ENCODE measurements at places on chromosomes 5 and 9.
A peak's percentile ranks its signal among the peaks of the same experiment; 100 is the strongest.

DNA sequence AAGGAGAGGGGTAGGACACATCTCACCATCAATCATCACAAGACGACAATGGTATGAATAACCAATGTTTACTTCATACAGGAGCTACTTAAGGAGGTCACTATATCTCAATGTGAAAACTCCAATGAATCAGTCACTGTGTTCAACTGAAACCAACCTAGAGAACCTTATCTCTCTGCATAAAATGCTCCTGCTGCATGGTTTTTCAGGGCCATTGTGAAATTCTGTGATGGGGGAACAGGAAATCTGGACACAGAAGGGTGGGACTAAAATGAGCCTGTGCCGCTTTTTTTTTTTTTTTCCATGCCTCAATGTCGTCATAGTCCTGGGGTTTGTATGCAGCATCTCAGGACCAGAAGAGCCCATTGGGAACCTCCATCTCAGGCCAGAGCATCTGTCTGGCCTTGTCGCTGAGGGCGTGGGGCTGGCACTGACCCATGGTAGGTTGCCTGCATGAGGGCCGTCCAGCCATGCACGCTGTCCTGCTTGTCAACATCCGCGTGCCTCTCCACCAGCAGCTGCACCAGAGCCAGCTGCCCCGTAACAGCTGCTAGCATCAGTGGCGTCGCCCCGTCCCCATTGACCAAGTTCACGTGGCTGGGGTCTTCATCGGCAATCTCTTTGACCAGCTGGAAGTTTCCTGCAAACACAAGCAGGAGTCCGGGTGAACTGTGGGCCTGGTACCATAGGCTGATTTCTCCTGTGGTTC is 12.7 kb downstream of the ANKS6 start:
- H3K36me3 ChIP-seq: no peaks in the 10 kb centered on the region
- H3K4me1 ChIP-seq: no peaks in the 10 kb centered on the region
- no peak overlapping the region for H3K27ac ChIP-seq
- no peak overlapping the region for H3K4me3 ChIP-seq

GRCh38 chr5:53343187-53343586 is 137.2 kb upstream of the FST start:
- H3K27me3 ChIP-seq: peaks cover 3% of the 10 kb centered on the region
- no peaks in the 10 kb centered on the region for H3K4me1 ChIP-seq
- H3K36me3 ChIP-seq: no peaks in the 10 kb centered on the region
- DNase-seq: no peak

GRCh38 chr9:105967797-105968196 is 273.5 kb downstream of the TMEM38B start:
- H3K27ac ChIP-seq: no peak overlapping the region
- H3K27me3 ChIP-seq: peaks cover 2% of the 10 kb centered on the region
- no peak for DNase-seq
- no peaks in the 10 kb centered on the region for H3K36me3 ChIP-seq

DNA sequence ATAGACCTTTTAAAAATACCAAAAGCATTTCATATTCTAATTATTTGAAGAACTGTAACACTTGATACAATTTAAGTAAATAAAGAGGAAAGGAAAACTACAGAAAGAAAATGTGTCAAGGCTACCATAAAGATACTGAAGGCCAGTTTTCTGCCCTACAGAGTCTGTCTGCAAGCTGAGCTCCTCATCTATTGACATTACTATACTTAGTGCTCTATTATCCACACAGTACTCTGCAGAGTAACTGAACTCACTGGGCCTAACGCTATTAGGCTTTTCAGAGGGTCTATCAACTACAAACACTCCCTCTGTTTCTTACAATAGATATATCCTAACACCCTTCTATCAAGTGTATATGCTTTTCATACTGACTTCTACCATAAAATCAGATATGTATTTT is 57.1 kb upstream of the SUSD1 start:
- no peak overlapping the region for H3K27ac ChIP-seq
- peaks cover 23% of the 10 kb centered on the region for H3K36me3 ChIP-seq
- peaks cover 7% of the 10 kb centered on the region for H3K4me1 ChIP-seq

GRCh38 chr9:71270554-71270953 is 149.1 kb upstream of the TRPM3 start:
- DNase-seq: no peak
- no peak overlapping the region for H3K4me3 ChIP-seq
- H3K36me3 ChIP-seq: no peaks in the 10 kb centered on the region
- no peak overlapping the region for H3K27ac ChIP-seq
- H3K27me3 ChIP-seq: no peaks in the 10 kb centered on the region

DNA sequence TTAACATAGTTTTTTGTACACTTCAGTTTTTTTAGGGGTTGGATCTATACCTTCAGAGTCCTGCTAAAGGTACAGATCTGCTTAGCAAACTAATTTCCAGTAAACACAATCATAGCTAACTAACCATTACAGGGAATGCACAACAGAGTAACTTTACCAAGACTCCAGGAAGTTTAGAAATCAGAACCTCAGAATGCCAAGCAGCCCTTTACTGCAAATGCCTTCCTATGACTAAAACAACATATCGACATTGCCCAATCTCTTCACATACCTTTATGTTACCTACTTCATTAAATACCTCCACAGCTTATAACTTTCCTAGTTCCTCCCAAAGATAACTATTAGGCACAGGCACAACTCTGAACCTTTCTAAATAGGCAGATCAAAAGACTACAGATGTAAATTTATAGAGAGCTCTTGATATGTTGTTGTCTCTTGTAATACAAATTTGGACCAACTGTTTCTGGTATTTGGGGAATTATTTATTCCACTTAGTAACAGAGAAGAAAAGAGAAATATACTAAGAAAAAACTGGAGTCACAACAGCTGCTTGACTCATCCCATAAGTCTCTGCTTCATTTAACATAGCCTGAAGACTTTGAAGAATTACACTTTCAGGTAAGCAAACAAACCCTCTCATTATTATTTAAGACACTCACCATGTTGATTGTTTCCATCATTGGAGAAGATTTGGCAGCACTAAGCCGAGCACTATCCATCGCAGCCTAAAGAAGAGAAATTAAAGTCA is 46.0 kb upstream of the OR2K2 start:
- no peak overlapping the region for H3K4me3 ChIP-seq
- peaks cover 56% of the 10 kb centered on the region for H3K36me3 ChIP-seq
- DNase-seq: no peak
- no peaks in the 10 kb centered on the region for H3K4me1 ChIP-seq

DNA sequence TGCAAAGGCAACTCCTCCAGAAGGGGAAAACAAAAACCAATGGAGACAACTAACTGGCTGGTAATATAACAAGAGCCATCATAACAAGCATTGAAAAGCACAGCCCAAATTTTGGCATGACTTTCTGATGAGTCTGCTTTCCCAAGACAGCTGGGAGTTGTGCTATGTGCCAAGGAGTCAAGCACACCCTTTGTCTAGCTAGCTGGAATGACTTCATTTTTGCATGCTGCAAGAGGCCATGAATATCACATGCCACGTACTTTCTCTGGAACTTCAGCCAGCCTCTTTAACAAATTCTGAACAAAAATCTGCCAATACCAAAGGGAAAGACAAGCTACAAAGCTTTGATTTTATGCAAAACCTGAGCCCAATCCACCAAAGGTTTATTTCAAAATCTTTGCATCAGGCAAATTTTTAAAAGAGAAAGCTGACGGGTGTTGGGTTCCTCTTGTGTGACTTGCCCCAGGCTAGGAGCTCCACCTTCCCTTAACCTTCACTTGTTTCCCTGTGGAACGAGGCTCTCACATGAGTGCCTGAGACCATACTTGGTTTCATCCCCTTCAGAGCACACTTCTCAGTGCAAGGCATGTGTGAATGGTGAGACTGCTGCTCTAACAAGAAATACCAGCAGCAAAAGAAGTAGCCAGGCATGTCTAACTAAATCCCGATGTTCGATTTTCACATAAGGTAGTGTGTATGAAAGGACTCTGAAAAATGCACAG is 47.3 kb downstream of the S1PR3 start:
- H3K36me3 ChIP-seq: no peaks in the 10 kb centered on the region
- H3K4me1 ChIP-seq: no peaks in the 10 kb centered on the region
- no peak overlapping the region for H3K4me3 ChIP-seq
- no peak for DNase-seq

DNA sequence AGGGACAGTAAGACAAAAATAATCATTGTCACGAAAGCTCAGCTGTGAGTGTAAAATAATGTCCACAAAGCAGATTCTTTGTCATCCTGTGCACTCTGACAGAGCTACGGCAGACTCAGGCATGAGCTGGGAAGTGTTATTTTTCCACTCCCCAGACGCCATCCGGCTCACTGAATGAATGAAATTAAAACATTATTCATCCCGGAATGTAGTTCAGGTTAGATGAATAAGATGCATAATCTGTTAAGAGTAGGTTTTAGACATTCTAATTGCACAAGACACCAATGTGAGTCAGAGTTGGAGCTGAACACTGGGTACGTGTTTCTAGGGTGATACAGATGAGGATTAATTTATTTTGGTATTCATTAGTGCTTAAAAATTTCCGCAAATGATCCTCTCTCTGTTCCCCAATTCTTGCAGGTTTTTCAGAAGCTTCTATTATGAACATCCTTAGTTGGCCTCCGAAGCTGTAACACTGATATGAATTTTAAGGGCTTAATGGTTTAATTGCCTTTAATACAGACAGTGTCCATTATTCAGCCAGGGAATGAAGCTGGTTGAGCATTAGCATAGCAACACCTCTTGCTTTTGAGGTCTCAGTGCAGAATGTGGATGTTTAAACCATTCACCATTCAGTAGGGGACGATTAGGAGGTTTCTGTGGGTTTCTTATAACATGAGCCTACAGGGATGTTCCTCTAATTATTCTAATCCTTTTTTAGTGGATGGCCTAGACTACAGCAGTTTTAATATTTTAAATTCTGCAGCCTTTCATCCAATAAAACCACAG is 65.6 kb upstream of the FRRS1L start:
- H3K36me3 ChIP-seq: no peaks in the 10 kb centered on the region
- no peak for DNase-seq
- no peaks in the 10 kb centered on the region for H3K4me1 ChIP-seq
- H3K27me3 ChIP-seq: peaks cover 20% of the 10 kb centered on the region
- H3K27ac ChIP-seq: no peak overlapping the region

DNA sequence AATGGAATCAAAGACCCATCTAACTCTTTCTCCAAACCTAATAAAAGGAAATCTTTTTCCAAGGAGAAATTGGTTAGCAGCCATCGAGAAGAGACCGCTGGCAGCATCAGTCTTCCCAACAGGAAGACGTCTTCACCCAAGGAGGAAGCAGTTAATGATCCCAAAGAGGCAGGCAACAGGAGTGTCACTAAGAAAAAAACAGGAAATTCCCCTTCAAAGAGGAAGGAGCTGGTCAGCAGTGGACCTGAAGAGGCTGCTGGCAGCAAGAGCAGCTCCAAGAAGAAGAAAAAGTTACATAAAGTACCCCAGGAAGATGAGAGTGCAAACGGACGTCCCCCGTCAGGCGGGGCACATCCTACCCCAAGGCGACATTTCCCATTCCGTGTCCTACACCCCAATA is 143.7 kb downstream of the ELAVL2 start:
- H3K4me3 ChIP-seq: no peak overlapping the region
- H3K36me3 ChIP-seq: no peaks in the 10 kb centered on the region
- no peaks in the 10 kb centered on the region for H3K27me3 ChIP-seq
- H3K27ac ChIP-seq: no peak overlapping the region
- no peak for DNase-seq

DNA sequence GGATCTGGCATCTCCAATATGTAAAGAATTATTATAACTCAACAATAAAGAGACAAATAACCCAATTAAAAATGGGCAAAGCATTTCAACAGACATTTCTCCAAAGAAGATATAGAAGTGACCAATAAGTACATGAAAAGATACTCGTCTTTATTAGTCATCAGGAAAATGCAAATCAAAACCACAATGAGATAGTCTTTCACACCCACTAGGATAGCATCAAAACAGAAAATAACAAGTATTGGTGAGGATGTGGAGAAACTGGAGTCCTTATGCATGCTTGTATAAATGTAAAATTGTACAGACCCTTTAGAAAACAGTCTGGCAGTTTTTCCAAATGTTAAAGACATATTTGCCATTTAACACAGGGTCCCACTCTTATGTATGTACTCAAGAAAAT is 39.1 kb upstream of the ITGA1 start:
- peaks cover 56% of the 10 kb centered on the region for H3K4me1 ChIP-seq
- peaks cover 6% of the 10 kb centered on the region for H3K27me3 ChIP-seq
- no peak overlapping the region for H3K4me3 ChIP-seq
- peak overlapping the region; percentile 52 for H3K27ac ChIP-seq
- H3K36me3 ChIP-seq: peaks cover 10% of the 10 kb centered on the region

- no peak overlapping the region for H3K4me3 ChIP-seq
- no peaks in the 10 kb centered on the region for H3K27me3 ChIP-seq
- H3K36me3 ChIP-seq: no peaks in the 10 kb centered on the region
Measured at GRCh38 chr9:2916382-2916985, 72.6 kb upstream of the PUM3 start.

GRCh38 chr9:79572608-79573411 is 1.0 kb downstream of the TLE4 start:
- DNase-seq: peak; percentile 55
- peaks cover 11% of the 10 kb centered on the region for H3K27me3 ChIP-seq
- H3K4me1 ChIP-seq: peaks cover 50% of the 10 kb centered on the region
- peak overlapping the region; percentile 90 for H3K4me3 ChIP-seq
- peak overlapping the region; percentile 83 for H3K27ac ChIP-seq

- DNase-seq: no peak
- H3K27ac ChIP-seq: no peak overlapping the region
- H3K4me3 ChIP-seq: no peak overlapping the region
- H3K27me3 ChIP-seq: peaks cover 6% of the 10 kb centered on the region
Measured at GRCh38 chr9:34823778-34824177, 113.8 kb upstream of the CCL21 start.

DNA sequence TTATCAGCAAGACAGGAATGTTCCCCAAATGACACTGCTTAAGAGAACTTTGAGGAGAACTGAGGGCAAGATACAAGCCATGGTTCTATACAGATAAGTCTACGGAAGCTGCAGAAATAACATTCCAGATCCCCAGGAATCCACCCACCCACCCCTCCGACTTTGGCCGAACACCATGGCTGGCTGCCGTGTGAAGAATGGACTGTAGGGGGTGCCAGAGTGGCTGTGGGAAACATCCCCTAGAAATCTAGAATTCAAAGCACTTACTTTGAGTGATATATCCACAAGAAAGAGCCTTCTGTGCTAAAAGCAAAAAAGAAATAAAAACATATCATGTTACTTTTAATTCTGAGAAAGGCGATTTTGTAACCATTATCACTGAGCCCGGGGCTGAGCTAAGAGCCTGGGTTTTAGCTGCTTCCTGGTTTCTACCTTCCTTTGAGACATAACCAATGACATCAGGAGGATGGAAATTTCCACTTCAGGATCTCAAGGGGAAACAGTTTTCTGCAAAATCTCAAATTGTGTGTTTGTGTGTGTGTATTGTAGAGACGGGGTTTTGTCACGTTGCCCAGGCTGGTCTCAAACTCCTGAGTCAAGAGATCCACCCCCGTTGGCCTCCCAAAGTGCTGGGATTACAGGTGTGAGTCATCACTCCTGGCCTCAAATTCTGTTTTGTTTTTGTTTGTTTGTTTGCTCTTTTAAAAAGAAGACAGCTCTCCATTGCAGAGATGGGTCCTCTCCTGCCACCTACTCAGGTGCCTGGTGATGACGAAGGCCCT is 36.4 kb downstream of the GGTA1 start:
- no peak for DNase-seq
- no peak overlapping the region for H3K4me3 ChIP-seq
- H3K27me3 ChIP-seq: peaks cover 19% of the 10 kb centered on the region
- H3K27ac ChIP-seq: no peak overlapping the region
